ENCODE measurements at places on chromosomes 7 and 10. TPM values are rescaled to one million over a fixed set of nuclear protein-coding genes. Genes with fewer than 3 reads are reported as not detected.

The PRTFDC1 gene
- polyA plus RNA-seq = 10.1 TPM

The EN2 gene
- polyA plus RNA-seq = 1.0 TPM

The STAG3 gene
- 25.7 TPM for polyA plus RNA-seq

The CCDC146 gene
- 7.6 TPM for polyA plus RNA-seq

The PCDH15 gene
- 1.0 TPM for polyA plus RNA-seq

The MYH16 gene
- 0.08 TPM for polyA plus RNA-seq

The MBL2 gene
- polyA plus RNA-seq = not detected

The UCMA gene
- not detected for polyA plus RNA-seq

The GPR146 gene
- polyA plus RNA-seq = 6.2 TPM

The CYP2C9 gene
- 0.13 TPM for polyA plus RNA-seq

The STAMBPL1 gene
- polyA plus RNA-seq = 5.4 TPM

The CALHM1 gene
- 0.06 TPM for polyA plus RNA-seq

The CAMK1D gene
- polyA plus RNA-seq = 2.9 TPM

The ELFN1 gene
- 6.7 TPM for polyA plus RNA-seq

The IL15RA gene
- 3.2 TPM for polyA plus RNA-seq

The SUGCT gene
- 1.3 TPM for polyA plus RNA-seq

The LIPJ gene
- polyA plus RNA-seq = 0.05 TPM

The ADAM12 gene
- 18.6 TPM for polyA plus RNA-seq

The CFAP46 gene
- 0.12 TPM for polyA plus RNA-seq

The ZFYVE27 gene
- polyA plus RNA-seq = 14.7 TPM

The ADRA2A gene
- 3.7 TPM for polyA plus RNA-seq

The PFKP gene
- 30.4 TPM for polyA plus RNA-seq

The PNLIPRP1 gene
- polyA plus RNA-seq = not detected

The CISD1 gene
- polyA plus RNA-seq = 17.4 TPM

The OR2A7 gene
- 1.1 TPM for polyA plus RNA-seq

The MICALL2 gene
- polyA plus RNA-seq = 7.4 TPM

The GIMAP5 gene
- polyA plus RNA-seq = 6.5 TPM

The SFRP4 gene
- polyA plus RNA-seq = 7.8 TPM

The CLDN3 gene
- polyA plus RNA-seq = 0.40 TPM

The EFCAB10 gene
- polyA plus RNA-seq = 0.93 TPM

The CLCN1 gene
- polyA plus RNA-seq = 2.5 TPM

The CRHR2 gene
- polyA plus RNA-seq = 1.9 TPM

The TRPV5 gene
- polyA plus RNA-seq = 0.09 TPM

The NACAD gene
- polyA plus RNA-seq = 4.5 TPM

The FEZF1 gene
- polyA plus RNA-seq = 0.12 TPM

The EBLN1 gene
- not detected for polyA plus RNA-seq

The SMKR1 gene
- polyA plus RNA-seq = not detected

The CDK14 gene
- 19.5 TPM for polyA plus RNA-seq

The IFIT2 gene
- 8.0 TPM for polyA plus RNA-seq

The TSPAN12 gene
- polyA plus RNA-seq = 57.2 TPM

The TSC22D4 gene
- 61.5 TPM for polyA plus RNA-seq

All from hindlimb muscle (tissue), 1 donor.